SJSA1 (cell line): ENCODE measurements at places on chromosomes 5 and 9. TPM values are rescaled to one million over a fixed set of nuclear protein-coding genes. Genes with fewer than 3 reads are reported as not detected.

- DNase-seq: no peak
Measured at GRCh38 chr5:107576155-107576554, 94.6 kb downstream of the EFNA5 start.

C5orf15 gene
- 137 and 198 TPM in 2 replicates for total RNA-seq

ABO gene
- total RNA-seq: not detected in 2 replicates

DNA sequence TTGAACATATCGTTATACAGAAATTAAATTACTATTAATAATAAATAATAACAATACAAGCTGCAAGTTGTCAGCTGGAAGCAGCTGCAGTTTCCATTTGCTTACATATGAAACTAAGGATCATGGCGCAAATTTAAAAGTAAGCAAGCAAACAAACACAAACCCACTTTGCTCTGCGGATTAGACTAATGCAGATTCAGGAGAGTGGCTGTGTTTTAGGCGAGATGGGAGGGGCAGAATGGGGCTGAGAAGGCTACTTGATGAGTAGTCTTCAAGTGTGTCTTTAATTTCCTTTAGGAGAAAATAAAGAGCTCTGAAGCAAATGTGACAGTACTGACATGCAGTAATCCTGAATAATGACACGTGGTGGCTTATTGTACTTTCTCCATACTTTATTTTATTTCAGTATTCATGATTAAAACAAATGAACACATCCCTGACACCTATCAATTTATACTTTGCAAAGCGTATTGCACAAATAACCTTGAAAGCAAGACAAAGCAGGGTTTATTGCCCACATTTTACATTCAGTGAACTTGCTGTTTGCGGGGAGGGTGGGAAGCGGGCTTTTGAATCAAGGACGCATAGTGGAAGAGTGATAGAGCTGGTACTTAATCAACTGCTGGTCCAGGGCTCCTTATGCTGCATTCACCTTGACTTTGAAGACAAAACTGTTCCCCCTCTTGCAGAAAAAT is 221.4 kb upstream of the TRIM32 start:
- no peak for DNase-seq

DNA sequence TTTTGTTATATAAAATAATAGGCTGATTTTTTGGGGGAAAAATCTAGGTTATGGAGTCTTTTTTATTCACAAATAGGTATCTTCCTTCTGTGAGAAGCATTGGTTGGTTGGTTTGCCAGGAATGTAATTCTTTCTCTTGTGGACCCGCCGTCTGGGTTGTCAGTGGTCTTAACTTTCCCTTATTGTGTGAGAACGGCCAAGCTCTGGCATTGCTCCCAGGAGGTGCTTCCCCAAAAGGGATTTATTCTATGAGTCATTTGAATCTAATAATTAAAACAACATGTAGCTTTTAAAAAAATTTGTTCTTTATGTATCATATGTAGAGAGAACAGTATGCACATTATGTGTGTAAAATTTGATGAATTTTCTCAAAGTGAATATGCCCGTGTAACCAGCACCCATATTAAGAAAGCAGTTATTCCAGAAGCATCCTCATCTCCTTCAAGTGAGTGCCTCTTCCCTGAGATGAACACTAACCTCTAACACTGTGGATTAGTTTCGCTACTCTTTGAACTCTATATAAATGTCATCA is 114.4 kb downstream of the MAST4 start:
- no peak for DNase-seq

DNA sequence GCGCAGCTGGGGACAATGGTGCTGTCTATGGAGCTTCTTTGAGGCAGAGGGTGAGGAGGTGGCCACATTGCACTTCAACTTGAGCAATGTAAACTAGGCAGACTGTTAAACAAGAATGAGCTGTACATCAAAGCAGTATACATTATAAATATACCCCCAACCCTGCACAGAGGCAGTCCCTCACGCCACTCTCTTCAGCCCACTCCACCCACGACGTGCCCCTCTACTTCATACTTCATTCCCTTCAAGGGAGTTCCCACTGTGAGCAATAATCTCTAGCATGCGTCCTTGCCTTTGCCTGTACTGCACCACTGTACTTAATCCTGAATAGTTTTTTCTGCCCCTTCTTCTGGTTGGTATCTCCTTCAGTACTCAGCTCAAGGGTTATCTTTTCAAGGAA is 14.4 kb downstream of the TRPM3 start:
- no peak for DNase-seq

RMRP gene
- total RNA-seq: 432 and 826 TPM in 2 replicates

DNA sequence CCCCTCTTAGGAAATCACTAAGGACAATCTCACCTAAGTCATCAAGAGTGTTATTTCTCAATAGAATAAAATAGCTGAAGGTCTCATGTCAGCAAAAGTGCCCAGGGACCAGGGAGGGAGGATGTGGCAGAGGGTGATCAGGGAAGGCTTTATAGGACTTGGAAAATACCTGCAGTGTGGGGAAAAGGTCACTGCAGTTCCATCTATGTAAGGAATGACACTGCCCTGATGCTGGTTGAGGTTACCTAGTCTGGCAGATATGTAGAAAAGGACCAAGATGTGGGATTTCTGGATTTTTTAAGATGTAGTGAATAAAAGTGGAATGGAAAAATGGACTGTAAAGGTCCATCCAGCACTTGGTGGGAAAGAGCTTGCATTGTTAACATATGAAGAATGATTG is 18.3 kb downstream of the PRDM9 start:
- no peak for DNase-seq

GRCh38 chr9:77961541-77961940 is 70.1 kb downstream of the GNAQ start:
- no peak for DNase-seq

- DNase-seq: peak; percentile 62
Measured at GRCh38 chr5:143311428-143311827, 92.1 kb downstream of the NR3C1 start.

DNA sequence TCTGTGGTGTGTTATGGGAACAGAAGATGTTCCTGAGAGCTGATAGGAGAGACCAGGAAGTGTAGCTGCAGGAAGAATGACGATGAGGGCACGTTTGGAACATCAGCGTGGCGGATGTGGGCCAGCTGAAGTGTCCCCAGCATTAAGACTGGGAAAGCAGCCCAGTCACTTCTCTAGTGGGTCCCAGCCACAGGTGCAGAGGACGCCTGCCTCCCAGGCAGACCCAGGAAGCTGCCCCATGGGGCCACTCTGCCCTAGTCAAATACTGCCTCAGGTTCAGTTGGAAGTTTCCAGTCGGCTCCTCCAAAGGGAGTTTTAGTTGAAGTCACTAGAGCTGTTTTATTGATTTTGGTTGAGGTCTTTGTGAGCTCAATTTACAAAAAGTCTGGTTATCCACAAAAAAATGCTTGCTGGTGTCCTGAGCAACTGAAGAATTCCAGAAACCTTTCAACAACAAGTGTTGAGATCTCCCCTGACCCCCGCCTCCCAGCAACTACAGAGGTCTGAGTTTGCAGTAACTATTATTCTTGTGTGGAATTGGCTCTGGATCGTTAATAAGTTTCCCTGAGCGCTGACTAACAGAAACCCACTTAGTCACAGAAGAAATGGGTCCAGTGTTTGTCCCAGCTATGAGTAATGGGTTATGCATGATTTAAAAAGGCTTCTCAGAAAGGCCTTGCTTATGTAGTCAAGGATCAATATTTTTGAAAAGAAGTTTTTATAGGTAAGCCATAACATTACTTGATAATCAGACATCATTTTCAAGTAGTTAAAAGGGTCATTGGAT is 294.1 kb downstream of the FANCC start:
- DNase-seq: no peak

DNA sequence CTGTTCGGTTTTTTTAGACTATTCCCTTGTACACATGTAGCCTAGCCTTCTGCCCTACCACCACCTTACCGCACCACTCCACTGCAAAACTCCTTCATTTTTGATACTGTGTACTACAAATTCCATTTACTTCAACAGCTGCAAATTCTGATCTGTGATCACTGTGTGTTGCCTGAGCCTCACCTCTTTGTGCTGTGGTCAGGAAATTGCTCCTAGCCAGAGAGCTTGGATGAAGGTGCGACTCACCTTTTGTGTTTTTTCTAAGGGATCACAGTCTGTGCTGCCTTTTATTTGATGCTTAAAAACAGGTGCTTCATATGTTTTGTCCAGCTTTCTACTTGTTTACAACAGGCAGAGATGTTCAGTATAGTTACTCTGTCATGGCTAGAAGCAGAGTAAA is 31.5 kb downstream of the CSNK1G3 start:
- DNase-seq: no peak

- DNase-seq: no peak
Measured at GRCh38 chr5:121833617-121834016, 18.1 kb upstream of the FTMT start.

DNA sequence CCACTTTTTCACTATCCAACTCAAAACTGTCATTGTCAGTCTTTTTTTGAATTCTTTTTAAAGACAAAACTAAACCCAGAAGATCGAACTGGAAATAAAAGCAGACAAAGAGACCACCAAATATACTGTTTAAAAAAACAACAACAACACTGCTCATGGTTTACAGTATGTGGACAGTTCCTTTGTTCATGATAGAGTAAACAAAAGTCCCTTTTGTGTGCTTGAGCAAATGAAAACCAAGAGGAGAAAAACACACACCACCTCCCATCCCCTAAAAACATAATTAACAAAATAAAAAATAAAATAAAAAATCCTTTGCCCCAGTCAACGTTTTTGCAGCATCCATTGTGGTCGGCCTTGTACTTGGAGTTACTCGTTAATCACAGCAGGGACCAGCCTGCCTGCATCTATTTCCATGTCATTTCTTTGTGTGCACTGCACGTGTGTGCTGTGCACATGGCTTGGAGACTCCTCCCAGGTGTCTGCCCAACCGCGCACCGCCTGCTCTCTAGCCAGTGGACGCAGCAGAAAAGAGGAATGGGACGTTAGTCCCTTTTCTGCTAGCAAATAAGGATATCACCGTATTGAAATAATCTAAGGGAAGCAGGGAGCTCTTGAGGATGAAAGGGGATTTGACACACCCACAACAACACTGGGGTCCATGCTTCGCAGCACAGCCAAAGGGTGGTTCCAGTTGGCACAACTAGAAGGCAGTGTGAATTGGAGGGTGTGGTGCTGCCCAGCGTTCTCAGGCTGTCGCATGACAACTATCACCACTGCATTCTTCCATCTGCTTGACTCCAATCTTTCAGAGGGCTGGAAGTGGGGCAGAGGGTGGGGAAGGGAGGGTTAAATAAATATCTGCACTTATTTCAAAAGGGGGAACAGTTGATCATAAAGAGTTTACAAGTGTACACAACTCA is 130.0 kb downstream of the SEMA6A start:
- peak; percentile 44 for DNase-seq

- DNase-seq: no peak
Measured at GRCh38 chr5:1104327-1105006, 7.4 kb downstream of the SLC12A7 start.

- no peak for DNase-seq
Measured at GRCh38 chr9:37100741-37101140, 19.6 kb upstream of the ZCCHC7 start.

DNA sequence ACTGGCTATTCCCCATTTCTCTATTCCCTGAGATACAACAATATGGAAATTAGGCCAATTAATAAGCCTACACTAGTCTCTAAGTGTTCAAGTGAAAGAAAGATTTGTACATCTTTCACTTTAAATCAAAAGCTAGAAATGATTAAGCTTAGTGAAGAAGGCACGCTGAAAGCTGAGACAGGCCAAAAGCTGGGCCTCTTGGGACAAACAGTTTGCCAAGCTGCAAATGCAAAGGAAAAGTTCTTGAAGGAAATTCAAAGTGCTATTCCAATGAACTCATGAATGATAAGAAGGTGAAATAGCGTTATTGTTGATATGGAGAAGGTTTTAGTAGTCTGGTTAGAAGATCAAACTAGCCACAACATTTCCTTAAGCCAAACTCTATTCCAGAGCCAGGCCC is 256.2 kb downstream of the ZSWIM6 start:
- DNase-seq: no peak

CD14 gene
- 7.6 and 10.3 TPM in 2 replicates for total RNA-seq
